ENCODE measurements at places on chromosomes 11 and 22.

GRCh38 chr11:126317432-126317755 lies 13.5 kb downstream of the DCPS start:
- no peak for DNase-seq

DNA sequence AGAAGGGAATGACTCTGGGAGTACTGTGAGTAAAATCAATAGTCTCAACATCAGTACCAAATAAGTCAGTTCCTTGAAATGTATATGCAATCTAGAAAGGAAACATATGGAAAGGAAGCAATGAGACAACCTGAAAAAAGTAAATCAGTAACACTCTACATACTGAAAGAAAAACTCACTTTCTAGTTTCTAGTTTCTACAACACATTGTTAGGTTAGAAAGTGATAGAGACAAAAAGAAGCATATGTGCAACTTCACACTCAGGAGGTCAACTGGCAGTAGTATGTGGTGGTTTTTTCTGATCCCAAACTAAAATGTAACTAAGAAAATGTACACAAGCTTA lies 156.5 kb upstream of the SOX6 start:
- DNase-seq, result no peak

- no peak for DNase-seq
Measured at GRCh38 chr11:115067900-115068530, 389.7 kb downstream of the NXPE2 start.

DNA sequence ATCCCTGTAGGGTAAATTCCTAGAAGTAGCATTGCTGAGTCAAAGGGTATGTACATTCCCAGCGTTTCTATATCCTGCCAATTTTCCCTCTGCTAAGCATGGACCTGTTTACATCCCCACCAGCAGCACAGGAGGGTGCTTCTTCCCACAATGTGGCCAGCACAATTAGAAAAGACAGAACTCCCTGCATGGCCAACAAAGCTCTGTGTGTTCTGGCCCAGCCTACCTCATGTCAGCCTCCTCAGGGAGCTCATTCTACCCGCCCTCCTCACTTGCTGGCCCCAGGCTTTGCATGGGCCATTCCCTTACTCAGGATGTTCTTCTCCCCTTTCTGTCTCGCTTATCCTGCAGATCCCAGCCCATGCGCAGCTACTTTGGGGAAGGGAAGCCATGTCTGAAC lies 186.1 kb downstream of the DSCAML1 start:
- no peak for DNase-seq

DNA sequence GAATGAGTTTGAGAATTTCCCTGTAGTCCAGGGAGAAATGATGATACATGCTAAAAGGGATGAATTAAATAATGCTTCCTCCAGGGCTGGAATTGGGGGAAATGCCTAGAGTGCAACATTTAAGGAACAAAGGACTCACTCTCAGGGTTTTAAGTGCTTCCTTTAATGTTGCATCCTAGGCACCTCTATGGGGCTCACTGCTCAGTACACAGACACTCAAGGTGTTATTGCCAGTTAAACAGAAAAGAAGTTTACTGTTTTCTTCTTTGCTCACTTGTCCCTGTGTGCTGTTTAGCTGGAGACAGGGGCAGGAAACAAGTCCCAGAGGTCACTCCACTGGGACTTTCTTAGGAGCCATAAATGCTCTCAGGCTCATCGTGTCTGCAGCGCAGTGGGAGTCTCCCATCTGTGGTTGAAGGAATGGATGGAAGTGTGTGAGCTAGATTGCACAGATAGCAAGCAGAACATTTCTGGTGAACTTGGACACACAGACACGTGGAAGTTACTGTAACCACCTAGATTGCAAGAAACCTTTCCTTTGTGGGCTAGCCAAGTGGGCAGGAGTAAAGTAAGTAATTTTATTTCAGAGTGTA lies 8.4 kb upstream of the OR52H1 start:
- no peak for DNase-seq

DNA sequence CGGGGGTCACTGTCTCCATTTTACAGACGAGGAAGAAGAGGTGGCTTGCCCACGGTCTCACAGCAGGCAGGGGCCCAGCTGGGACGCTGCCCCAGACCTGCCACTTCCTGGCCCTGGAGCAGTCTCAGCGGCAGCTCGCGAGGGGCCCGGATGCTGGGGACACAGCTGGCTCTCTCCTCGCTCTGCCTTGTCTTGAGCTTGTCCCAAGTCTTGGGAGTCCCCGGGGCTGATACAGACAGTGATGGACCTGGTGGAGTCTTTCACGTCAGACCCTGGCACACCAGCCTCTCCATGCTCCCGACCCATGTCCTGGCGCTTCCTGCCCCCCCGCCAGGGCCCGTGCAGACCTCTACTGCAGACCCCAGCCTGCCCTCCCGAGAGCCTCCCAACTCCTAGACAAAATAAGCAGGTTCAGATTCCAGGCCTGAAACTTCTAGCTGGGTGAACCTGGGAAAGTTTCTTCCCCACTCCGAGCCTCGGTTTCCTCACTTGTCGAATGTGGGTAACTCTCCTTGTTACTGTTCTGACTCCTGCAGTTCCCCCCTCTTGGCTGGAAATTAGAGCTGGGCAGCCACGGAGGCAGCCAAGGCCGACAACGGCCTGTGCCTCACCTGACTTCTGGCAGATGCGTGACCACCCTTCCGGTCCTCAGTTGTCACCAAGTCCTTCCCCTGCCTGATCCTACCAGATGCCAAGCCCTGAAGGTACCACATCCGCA lies 145.4 kb downstream of the CACNA1I start:
- no peak for DNase-seq

DNA sequence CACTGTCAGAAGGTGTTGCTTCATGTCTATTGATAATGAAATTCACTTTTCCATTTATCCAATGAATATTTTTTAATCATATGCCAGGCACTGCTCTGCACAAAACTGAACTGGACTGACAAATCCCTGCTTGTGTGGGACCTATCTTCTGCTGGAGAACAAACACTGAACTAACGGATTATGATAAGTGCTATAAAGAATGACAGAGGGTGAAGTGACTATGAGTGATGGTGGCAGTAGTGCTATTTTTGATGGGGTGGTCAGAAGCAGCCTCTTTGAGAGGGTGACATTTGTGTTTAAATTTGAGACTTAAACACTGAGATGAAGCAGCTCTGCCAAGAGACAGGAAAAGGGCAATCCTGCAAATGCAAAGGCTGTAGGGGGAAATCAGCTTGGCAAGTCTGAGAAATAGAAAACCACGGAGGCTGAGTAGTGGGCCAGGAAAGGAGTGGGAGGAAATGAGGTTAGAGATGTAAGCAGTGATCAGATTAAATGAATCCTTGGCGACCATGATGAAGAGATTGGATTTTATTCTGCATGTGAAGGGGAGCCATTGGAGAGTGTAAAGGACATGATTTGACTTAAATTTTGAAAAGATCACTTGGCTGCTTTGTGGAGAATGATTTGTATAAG lies 6.0 kb downstream of the TBCEL start:
- no peak for DNase-seq
